ENCODE measurements at places on chromosomes 5 and 9.

DNA sequence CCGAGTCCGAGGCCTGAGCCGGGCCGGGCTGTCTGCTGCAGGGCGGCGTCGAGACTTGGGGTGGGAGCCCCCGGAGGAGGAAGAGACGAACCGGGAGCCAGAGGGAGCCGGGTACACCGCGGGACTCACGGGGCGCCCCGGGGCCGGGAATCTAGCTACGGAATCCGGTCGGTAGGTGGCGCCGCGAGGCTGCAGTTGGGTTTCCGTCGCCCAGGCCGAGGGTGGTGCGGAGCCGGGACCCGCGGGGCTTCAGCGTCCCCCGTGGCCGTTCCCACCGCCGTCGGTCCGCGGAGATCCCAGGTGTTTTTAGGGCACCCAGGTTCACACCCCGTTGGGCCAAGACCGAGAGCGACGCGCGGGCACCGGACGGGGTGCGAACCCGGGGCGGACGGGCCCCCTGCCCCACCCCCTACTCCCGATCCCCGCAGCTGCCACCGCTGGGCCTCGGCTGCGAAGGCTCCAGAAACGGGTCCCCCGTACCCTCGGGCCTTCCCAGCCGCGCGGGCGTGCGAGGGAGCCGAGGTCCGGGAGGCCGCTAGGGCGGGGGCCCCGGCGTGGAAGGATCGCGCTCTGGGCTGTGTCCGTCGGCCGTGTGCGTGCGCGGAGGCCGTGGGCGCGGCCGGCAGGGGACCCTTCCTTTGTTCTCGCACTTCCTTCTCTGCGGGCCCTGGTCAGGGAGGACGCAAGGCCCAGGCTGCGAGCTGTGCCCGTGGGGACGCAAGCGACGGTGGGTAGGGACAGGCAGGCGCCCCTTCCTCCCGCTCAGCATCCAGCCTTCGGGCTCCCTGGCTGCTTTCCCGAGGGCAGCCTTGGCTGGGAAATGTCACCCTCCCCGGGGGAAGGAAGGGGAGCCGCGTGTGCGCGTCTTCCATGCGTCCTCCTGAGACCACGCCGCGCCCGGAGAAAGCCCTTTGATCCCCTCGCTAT lies 146.6 kb downstream of the GAPVD1 start:
- DNase-seq: peak; percentile 34

DNA sequence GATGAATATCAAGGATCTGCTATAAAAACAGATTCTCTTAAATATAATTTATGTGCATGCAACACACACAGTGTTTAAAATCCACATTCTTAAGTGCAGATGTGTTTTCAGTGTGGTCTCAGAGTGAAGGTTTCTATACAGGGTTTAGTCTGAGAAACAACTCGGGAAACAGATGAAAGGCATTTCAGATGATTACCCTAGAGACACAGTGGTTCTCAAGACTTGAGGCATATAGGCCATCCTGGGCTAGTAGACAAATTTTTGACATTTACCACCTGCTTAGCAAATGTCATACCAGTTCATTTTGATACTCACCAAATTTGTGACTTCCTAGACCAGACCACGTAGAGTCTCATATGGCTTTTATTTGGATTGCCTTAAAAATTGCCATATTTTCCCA lies 216.5 kb downstream of the ARL15 start:
- no peak for DNase-seq

GRCh38 chr5:80919678-80920196 lies 40.4 kb upstream of the RASGRF2 start:
- DNase-seq: no peak

DNA sequence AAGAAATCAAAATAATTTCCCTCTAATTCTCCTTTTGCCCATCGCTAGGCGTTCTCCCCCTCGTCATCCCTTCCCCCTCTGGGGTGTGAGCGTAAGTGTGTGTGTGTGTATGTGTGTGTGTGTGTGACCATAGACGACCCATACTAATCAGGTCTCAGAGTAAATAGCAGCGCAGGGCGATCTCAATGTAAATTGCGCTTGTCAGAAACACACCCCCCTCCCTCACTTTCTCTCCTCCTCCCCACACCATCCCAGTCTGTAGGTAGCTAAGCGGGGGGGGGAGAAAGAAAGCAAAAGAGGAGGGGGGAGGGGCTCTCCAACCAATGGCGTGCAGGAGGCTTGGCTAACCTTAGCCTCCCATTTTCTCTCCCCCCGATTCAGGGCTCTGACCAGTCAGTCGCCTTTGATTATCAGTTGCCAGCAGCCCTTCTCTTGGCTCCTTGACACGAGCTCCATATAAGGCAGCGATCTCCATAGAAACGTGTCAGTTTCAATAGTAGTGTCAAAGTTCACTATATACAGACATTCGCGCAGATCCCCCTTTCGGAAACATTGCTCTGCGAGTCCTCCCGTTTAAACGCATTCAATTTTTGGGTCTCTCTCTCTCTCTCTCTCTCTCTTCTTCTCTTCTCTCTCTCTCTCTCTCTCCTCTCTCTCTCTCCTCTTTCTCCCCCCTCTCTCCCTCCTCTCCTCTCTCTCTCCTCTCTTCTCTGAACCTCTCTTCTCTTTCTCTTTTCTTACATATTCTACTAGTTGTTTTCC lies at the start of gene NR2F1:
Gene NR2F1, plus strand, starts transcription at position 546 of the 762 bp plus-strand sequence. CDS start 1,802 bp downstream, outside the sequence.
- peak; percentile 87 for DNase-seq

- DNase-seq: no peak
Observed at GRCh38 chr9:79807971-79808370, 236.2 kb downstream of the TLE4 start.

GRCh38 chr9:96115836-96116235 lies 186.1 kb downstream of the HSD17B3 start:
- DNase-seq: no peak

DNA sequence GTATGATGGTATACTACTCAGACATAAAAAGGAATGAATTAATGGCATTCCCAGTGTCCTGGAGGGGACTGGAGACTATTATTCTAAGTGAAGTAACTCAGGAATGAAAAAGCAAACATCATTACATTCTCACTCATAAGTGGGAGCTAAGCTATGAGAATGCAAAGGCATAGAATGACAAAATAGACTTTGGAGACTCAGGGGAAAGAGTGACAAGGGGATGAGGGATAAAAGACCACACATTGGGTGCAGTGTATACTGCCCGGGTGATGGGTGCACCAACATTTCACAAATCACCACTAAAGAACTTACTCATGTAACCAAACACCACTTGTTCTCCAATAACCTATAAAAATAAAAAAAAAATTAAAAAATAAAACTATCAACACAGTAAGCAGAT lies 587.3 kb upstream of the RGMB start:
- no peak for DNase-seq

DNA sequence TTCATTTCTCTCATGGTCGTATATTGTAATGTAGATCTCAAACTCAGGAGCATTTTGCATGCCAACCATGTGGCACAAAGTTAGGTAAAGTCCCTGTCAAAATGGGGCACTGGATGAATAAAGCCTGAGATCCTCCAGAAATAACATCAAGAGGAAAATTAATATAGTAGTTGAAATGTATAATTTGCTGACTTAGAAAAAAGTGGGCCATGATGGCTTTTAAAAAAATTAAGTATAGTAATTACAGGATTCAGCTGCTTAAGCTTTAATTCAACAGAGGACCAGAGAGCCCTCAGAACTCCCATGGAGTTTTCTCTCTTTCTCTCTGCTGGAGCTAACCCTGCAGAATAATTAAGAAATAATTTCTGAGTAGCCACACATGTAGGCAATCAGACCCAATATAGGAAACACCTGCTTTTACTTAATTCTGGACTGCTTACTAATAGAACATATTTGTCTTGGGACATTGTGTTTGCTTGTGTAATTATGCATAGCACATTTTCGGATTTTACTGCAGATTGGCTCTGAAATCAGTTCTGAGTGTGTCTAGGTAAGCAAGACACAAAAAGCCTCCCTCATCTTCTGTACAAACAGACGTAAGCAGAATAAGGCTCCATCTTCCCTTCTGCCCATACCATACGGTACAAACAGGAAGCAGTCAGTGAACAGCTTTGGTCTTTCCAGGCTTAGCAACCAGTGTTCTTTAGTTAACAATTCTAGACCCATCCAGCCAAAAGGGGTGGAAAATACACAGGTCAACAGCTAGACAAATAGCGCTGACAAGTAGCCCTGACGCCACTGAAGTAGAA lies 26.5 kb upstream of the PCSK1 start:
- no peak for DNase-seq

DNA sequence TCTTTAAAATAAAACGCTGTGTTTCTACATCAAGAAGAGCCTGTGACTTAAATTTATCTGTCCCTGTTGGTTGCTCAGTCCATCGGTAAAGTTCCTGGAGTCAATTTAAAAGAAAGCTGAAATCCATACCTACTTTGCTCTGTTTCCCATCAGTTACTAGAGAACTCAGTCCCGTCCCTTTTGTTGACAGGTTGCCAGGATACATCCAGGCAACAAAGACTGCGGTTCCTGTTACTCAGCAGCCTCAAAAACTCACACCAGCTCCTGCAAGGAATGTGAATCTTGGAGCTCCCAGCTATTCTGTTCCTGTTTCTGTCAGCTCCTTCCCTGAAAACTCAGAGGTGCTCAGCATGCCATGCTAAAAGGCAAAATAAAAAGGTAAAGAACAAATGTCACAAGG lies at the start of gene ZNF474:
Gene ZNF474, plus strand, starts transcription at position 241 of the 400 bp plus-strand sequence. CDS start 22,445 bp downstream, outside the sequence.
- peak; percentile 76 for DNase-seq

- DNase-seq: no peak
Observed at GRCh38 chr9:114501796-114502682, 3.2 kb downstream of the WHRN start.

DNA sequence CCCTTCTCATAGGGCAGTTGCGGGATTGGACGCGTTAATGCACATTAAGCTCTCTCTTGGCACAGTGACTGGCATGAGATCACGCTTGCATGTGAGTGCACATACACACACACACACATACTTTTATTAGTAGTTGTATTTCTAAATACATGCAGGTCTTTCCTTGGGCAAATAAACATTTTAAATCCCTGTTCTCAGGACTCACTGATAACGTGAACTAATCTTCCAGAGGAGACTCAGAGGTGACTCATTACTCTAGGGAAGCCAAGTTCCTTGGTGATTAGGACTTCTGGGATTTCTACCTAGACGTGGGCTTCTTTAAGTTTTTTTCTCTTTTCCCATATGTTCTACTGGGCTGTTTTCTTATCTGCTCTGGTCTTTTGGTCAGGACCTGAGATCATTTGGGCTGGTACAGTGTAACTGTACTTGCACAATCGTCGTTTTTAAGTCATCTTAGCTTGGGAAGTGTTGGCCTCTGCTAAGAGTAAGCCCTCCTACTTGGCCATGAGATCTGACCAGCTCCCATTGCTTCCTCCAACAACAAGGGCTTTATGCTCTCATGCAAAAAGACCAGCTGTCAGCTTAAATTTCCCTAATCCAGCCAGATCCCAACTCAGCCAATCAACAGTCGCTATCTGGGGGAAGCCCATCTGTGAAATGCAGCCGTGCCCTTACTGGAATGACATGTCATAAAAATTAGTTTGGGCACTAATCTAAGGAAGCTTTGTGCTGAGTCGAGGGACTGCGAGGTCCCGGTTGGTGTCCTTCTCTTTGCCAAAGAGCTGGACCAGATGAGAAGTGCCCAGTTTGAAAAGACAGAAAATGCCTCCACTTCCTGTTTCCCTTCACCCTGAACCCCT lies 176.4 kb upstream of the ANKRD55 start:
- peak; percentile 50 for DNase-seq

DNA sequence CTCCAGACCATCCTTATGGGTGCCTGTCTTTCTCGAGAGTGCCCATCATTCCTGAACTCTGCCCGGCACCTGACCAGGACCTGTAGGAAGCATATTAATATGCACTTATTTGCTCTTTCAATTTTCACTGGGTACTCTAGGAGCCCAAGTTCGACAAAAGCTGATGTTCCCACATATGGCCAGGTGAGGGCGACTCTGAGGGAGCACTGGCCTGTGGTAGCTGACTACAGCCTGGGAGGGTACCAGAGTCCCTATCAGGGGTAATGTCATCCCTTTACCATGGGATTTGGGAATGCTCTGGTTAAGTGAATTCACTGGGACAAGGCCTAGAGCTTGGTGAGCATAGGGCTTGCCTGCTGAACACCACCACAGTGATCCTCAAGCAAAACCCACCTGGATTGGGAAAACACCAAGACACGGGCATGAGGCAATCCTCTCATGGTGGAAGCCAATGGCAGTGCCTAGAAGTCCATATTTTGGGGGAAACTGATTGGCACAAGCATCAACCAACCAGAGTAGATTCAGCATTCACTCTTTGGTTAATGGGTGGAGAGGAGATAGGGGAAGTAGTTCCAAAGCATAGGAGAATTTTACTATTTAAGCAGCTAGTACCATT lies 112.2 kb downstream of the MTX3 start:
- no peak for DNase-seq

DNA sequence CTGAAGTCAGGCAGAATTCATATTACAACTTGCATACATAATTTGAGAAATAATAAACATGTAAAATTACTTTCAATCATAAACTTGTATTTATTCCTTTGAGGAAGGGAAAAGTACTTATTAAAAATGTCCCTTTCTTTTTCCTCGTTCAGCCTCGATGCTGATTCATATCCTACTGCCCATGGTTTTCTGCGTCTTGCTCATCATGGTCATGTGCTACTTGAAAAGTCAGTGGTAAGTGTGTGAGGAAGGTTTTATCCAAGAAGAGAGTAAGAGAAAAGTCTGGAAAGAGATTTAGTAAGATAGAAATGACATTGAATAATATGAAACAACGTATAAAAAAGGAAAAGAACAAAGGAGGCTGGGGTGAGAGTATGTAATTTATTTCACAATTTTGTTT lies 85.9 kb downstream of the OSMR start:
- no peak for DNase-seq

- no peak for DNase-seq
Observed at GRCh38 chr9:75539523-75539922, 350.9 kb upstream of the PCSK5 start.

DNA sequence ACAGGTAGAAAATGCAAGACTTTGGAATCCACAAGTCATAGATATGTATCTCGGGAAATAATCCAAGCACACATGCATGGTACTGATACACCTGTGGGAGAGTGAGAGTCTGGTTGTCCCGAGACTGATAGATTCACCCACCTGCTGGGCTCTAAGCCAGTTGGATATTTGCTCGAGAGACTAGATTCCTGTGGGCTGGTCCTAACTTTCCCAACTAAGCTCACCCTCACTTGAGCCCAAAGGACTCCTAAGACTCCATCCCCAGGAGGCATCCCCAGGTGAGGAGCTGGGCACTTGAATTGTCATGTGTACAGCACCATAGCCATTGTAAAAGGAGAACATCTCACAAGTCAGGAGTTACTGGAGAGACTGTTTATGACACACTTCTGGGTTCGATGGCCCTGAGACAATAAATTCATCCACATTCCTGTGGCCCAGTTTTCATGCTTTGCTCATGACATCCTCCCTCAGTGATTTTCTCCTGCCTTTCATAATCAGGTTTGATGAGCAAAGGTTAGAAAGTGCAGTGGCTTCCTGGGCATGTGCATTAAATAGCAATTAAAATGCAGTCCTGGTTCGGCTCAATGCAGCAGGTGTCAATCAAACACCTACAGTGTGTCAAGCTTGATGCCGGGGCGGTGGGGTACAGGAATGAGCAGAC lies 18.1 kb downstream of the SLC1A1 start:
- peak; percentile 72 for DNase-seq

Measured in HS-5 (cell line).